Stimulated activated CD8-positive, alpha-beta memory T cell treated with anti-CD3 and anti-CD28 coated beads, Interleukin-4, amount 100 ng/mL, for 48 hours (primary cell): ENCODE measurements at places on chromosomes 1 and 21.

GRCh38 chr21:14862794-14863720 is 201.7 kb downstream of the NRIP1 start:
- peak; percentile 43 for DNase-seq

DNA sequence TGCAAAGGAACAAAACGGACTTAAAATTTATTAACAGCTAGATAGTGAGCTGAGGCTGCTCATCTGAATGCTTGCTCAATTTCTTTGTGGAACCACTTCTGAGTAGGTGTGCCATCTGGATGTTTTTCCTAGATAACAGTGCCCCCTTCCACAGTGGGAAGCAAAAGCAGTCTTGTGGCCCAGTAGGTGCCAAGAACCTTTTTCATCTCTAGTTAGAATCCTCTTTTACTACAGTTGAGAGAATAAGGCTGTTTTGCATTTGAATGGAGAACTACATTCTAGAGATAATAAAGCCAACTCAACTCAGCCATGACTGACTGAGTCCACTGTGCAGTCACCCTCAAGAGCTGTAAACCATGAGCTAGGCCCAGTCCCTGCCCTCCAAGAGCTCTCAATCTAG is 13.3 kb downstream of the F3 start:
- DNase-seq: no peak

GRCh38 chr1:172167796-172168596 is 252.5 kb upstream of the C1orf105 start:
- no peak for DNase-seq

- peak; percentile 67 for DNase-seq
Observed at GRCh38 chr1:9652379-9653209, 1.1 kb downstream of the PIK3CD start.

DNA sequence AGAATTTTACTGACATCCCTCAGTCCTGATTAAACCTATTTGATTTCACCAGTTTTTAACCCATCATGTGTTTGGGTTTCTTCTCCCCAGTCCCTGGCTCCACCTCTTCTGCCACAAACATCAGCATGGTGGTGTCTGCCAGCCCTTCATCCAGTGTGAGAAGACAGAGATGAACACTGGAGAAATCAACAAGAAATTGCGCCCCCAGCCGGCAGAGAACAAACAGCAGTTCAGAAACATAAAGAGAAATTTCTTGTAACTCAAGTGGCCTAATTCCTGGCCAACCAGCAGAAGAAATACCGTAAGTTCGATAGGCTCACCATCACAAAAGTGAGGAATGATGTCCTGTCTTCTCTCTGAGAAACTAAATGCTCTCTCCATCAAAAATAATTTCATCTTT is 18.3 kb downstream of the S100A11 start:
- DNase-seq: peak; percentile 69

- no peak for DNase-seq
Observed at GRCh38 chr1:116679091-116679827, 11.7 kb upstream of the IGSF3 start.

- peak; percentile 69 for DNase-seq
Observed at GRCh38 chr1:101288491-101288944, 51.7 kb downstream of the S1PR1 start.

DNA sequence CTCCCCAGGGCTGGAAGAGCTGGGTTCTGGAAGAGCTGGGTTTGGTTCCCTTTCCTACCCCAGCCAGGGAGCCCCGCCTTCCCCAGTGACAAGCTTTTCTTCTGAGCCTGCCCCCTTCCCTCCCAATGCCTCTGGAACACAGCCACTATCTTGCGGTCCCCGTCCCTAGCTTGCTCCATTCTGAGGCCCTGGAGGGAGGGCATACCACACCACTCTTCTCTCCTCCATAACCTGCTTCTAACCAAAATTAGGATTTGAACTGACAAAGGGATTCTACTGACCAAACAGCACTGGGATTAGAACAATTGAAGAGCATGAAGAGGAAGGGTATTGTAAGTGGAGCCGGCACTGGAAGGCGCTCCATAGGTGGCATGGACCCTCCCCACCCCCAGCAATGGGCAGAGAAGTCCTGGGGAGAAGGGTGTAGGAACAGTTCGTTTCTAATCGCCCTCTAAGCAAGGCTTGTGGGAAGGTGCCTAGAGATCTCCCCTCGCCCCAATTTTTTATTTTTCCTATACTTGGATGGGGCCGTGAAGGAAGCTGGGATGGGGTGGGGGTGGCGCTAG is 690 bp downstream of the C1orf216 start:
- peak; percentile 38 for DNase-seq
